ENCODE measurements at places on chromosomes 3 and 15.

DNA sequence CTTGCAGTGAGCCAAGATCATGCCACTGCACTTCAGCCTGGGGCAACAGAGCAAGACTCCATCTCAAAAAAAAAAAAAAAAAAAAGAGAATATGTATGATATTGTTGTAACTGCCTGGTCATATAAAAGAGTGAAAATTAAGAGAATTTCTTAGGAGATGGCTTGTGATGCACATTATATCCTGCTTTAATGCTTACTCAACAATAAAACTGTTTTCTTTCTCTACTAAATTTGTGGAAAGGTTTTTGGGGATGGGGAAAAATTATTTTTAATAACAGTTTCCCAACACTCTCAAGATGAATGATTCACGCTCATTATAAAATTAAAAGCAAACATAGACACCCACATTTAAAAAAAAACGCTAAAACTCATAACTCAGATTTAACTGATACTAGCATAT, 1163.0 kb downstream of the SI start:
- DNase-seq, result no peak

DNA sequence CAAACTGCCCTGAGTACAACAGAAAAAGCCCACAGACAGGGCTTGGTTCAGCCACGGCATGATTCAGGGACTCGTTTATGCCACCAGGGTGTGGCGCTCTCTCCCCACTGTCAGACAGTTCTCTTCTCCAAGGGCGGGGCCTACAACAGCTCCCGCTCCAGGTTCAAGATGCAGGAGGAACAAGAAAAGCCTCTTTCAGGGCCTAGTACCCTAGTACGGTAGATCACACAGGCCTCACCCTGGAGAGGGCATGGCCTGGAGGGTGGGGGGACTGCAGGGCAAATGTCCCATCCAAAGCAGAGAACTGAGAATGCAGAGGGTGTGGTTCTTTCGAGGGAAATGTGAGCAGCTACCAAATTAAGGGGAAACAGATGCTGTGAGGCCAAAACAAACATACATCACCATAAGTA, 12.0 kb downstream of the MESD start:
- DNase-seq, result no peak

DNA sequence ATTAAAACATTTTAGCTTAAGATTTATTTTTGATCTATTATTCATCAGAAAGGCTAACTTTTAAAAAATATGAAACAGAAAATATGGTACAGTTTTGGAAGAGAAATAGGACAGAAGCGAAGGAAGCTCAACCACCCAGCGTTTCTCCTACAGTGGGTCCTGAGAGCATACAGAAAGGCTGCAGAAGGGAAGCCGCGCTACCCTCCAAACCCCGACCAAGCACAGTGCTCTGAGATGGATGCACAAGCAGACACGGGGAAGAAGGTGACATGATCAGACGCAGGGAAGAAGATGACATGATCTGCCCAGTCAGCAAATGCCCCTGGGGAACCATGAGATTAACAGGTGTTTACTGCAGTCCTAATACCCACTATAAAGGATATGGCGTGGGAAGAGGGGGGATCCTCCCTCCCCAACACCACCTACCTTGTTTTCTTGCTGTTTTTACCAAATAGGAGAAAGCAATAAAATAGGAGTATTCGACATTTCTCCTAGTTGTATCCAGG, 14.4 kb downstream of the DCUN1D1 start:
- no peak for DNase-seq

GRCh38 chr3:25057379-25057778, 370.7 kb upstream of the RARB start:
- no peak for DNase-seq

- no peak for DNase-seq
Measured at GRCh38 chr3:186525369-186526255, 18.6 kb downstream of the CRYGS start.

GRCh38 chr3:177835008-177835407, 637.7 kb upstream of the TBL1XR1 start:
- DNase-seq, result no peak

DNA sequence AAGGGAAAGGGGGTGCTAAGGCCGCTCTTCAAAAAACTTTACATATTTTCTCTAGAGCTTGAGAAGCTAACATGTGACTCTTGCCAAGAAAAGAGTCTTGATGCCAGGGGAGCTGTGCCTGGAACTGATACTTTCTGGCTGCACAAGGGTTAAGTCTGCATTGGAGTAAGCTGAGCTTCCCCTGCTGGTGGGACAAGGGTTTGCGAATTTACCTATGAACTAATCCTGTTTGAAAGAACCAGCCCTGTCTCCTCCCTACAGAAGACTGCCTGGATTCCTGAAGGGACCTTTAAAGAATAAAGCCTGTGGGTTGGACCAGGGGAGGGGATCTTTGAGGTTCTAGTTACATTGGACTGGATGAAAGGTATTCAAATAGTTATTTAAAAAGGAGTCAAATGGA, 58.3 kb upstream of the EPHA3 start:
- no peak for DNase-seq

- no peak for DNase-seq
Measured at GRCh38 chr3:143576568-143577270, 271.5 kb downstream of the SLC9A9 start.

DNA sequence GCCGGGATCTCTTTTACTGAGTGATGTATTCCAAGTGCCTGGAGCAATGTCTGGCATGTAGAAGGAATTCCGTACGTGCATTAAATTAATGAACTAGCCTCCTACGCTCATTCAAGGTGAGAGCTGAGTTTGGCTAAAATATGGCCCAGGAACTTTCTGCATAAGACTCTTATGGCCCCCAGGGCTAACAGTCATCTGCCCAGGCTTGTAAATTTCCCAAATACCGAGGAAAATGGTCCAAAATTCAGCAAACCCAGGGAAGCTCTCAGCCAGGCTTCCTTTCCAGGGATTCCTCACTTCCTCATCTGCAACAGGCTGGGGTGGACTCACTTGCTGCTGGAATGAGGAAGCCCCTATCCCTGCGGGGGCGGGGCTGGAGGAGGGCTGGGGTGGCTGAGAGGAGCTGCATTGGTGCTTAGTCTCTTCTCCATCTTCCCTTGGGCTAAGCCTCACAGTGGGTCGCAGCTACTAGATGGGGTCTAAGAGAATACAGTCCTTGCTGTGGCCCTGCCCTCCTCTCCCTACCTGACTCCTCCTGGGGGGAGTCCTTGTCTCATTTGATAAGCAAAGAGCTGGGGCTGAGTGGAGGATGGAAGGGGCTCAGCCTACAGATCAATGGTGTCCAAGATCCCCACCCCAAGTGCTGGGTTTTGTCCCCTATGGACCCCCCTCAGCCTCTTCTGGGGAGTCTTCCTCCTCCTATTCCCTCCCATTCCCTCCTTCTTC, 28.5 kb upstream of the APOD start:
- no peak for DNase-seq

DNA sequence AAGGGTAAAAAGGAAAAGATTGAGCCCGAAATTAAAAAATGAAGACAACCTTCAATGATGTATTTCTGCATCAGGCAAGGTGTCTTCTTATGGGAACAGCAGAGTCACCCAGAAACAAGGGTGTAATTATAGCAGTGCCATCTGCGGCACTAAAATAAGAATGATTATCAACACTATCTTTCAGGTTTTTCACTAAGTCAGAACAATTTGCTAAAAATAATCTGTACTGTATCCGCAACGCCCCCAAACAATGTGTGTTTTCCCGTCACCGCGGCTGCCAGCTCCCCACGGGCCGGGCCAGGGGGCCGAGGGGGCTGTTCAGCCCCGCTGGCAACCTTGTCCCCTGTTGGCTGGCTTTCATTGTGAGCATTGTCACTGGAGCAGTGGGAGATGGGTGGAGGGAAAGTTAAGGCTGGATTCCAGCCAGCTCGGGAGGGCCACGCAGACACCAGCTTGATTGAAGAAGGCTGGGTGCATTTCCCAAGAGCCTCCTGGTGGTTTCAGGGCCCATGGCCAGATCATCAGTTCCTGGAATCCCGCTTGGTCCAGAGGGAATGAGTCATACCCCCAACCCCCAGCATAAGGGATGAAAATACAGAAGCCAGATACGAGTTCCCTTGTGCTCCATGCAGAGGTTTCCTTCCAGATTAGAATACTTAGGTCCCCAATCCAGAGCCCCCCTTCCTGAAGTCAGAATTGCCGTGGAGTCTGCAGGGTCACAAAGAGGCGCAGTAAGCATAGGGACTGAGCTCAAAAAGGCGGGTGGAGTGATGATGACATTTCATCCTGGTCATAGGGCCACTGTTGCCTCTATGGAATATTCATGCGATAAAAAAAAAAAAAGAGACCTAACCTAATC, 90.2 kb upstream of the KLF13 start:
- no peak for DNase-seq
